Mucosa of gallbladder (tissue), 1 donor: ENCODE measurements at places on chromosomes 6 and 20. TPM values are rescaled to one million over a fixed set of nuclear protein-coding genes. Genes with fewer than 3 reads are reported as not detected.

AIF1 gene
- total RNA-seq = 26.8 TPM

COQ3 gene
- total RNA-seq = 4.3 TPM

C20orf141 gene
- not detected for total RNA-seq

PTPRT gene
- total RNA-seq = 45.0 TPM

SPDEF gene
- total RNA-seq = 16.7 TPM

CLIC1 gene
- 394 TPM for total RNA-seq

XKR7 gene
- not detected for total RNA-seq

RWDD2A gene
- 5.9 TPM for total RNA-seq

- no peak for DNase-seq
These were observed 52.1 kb upstream of the ECI2 start for GRCh38 chr6:4187480-4187879.

GRCh38 chr6:14876778-14877613 is 368.9 kb upstream of the JARID2 start:
- DNase-seq = no peak

- DNase-seq = peak; percentile 87
These were observed 8.7 kb downstream of the CST3 start for GRCh38 chr20:23629017-23629541.

- DNase-seq = no peak
These were observed 395.8 kb upstream of the MARCKS start for GRCh38 chr6:113461153-113461932.
